ENCODE measurements at places on chromosomes 2 and 18. TPM values are rescaled to one million over a fixed set of nuclear protein-coding genes. Genes with fewer than 3 reads are reported as not detected.

Gene SERPINB3
- total RNA-seq = not detected

Gene CXXC1
- 57.2 TPM for total RNA-seq

Gene ATRAID
- 241 TPM for total RNA-seq

Gene MYOM1
- total RNA-seq = 1.7 TPM

Gene FANCL
- 24.1 TPM for total RNA-seq

Gene MAIP1
- 21.3 TPM for total RNA-seq

Gene ANXA4
- 46.3 TPM for total RNA-seq

Gene ASPRV1
- total RNA-seq = 0.43 TPM

Gene FBXO48
- 0.32 TPM for total RNA-seq

Gene SAG
- total RNA-seq = not detected

Gene KIAA2012
- total RNA-seq = not detected

All from bronchial smooth muscle cell (primary cell).